Naive B cell (primary cell): ENCODE measurements at places on chromosomes 5 and 9.
A peak's percentile ranks its signal among the peaks of the same experiment; 100 is the strongest.

GRCh38 chr5:31478901-31479300 lies 53.0 kb downstream of the DROSHA start:
- no peak for DNase-seq

- DNase-seq = no peak
These were observed 2.2 kb downstream of the SGCD start for GRCh38 chr5:156329171-156329611.

DNA sequence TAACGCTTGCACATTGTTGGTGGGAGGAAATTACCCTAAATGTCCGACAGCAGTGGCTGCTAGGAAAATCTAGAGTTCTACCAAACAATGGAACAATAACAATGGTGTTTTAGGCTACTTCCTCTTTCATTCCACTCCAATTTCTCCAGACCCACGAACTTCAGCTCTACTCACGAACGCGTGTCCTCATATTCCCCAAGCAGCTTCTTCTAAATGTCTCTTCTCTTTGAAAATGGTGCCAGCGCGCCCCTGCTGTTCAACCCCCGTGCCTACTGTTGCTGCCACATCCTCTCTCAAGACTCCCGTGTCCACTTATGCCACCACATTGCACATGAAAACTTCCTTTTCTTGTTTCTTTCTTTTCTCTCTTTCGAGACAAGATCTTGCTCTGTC lies 25.6 kb downstream of the OR2V2 start:
- no peak for DNase-seq

DNA sequence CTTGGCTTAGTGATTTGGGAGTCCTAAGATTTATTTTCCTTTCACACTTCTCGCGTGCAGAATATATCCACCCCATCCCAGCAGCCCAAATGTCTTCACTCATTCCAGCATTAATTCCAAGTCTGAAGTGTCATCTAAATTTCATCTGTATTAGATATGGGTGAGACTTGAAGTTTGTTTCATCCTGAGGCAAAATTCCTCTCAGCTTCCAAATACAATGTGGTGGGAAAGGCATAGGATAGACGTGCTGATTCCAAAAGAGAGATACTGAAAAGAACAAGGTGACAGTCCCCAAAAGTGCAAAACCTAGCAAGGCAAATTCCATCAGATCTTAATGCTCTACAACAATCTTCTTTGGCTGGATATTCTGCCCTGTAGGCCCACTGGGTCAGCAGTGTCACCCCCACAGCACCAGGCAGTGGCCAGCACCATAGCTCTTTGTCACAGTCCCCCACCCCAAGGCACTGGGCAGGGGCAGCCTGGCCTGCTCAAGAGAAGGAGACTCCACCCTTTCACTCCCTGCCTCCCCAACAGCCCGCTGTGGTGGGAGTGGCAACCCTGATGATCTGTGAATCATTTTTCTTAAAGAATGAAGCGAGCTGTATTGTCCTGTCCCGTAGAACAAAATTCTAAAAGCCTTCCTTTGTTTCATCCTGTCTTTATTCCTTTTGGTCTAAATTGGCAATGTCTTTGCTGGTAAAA lies 2.7 kb upstream of the ADAM19 start:
- DNase-seq = no peak

GRCh38 chr5:13921578-13921977 lies 22.9 kb downstream of the DNAH5 start:
- DNase-seq = no peak

DNA sequence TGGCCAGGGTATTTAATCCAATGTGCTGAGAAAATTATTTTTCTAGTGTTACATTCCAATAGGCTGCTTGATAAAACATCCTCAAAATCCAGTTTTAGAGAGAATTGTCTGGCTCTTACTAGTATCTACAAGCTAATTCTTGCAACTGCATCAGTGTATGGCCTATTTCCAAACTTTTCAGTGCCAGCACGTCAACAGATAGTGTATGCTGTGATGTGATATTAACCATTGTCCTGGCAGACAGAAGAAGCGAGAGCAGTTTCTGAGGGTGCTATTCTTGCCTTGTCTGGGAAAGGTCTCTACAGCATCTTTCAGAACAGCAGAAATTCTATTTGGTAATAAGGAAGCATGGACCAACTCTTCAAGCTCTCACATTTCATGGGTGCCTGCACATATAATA lies 174.2 kb upstream of the CDH12 start:
- no peak for DNase-seq

DNA sequence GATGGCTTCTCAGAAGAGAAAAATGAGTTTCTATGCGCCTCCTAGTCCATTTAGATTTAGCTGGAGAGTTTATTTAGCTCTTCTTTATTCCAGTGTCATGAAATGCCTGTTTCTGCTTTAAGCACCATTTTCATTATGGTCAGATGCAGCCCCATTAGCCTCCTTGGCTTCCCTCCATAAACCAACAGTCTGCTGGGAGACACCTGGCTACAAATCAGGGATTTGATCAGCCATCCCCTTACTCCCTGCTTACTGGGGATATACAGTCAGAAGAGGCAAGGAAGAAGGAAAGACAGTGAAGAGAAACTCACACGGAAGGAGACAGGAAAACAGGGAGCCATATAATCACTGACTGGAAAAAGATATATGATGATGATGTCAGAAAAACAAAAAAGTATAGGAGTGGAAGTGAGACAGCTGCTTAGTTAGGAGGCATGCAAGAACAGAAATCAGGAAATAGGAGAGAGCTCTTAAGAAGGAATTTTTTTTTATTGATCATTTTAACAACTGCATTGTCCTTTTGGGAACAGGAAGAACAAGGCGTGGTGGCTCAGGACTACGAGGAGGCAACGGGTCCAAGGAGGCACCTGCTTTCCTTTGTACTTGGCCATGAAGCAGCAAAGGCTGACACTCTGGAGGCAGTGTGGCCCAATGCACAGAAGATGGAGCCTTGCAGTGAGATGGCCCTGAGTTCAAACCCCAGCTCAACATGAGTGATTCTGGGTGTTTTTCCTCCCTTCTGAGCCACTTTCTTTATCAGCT lies 56.1 kb downstream of the MED27 start:
- DNase-seq = no peak

DNA sequence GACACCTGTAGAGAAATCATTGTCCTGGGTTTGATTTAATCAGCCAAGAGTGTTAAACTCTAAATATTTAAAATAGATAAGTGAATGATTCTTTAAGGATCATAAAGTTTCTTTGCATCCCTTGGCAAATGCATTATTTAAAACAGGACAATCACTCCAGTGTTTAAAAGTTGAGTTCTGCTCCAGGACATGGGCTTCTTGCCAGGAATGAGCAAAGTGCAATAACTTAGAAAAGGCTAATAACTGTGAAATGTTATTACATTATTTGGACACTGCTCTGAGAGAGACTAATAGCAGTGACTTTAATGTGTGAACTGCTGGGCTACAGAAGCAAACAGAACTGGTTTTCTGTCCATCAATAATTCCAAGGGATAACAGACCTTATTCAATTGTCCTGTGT lies 283.3 kb downstream of the GABRB2 start:
- no peak for DNase-seq

DNA sequence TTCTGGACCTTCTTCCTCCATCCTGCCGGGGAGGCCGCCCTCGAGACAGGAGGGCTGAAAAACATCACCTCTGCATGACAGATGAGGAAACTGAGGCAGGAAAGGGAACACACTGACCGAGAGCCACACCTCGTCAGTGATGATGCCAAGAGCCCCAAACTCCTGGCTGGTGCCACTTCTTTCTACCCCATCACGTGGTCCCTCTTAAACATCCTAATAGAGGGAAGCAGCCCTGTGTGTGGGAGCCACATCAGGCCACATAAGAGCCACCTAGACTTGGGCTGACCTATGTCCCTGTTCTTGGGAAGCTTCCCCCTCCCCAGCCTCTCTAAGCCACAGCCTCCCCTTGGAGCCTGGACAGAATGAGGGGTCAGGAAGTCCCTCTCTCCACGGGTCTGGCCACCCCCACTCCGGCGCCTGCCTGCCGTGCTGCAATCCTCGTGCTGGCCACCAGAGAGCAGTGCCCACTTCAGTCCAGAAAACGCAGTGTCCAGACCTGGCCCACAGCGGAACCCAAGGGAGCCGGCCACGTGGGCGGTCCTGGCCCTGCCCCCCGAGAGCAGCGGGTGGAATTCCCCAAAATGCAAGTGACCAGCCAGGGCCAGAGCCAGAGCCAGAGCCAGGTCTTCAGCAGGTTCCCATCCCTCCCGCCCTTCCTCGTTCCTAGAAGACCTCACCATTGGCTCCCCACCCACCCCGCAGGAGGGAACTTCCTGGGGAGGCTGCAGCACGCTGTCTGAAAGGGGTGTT lies 54.7 kb upstream of the SARDH start:
- DNase-seq = peak; percentile 51

- no peak for DNase-seq
These were observed 159.9 kb upstream of the WWC1 start for GRCh38 chr5:168131519-168131918.

DNA sequence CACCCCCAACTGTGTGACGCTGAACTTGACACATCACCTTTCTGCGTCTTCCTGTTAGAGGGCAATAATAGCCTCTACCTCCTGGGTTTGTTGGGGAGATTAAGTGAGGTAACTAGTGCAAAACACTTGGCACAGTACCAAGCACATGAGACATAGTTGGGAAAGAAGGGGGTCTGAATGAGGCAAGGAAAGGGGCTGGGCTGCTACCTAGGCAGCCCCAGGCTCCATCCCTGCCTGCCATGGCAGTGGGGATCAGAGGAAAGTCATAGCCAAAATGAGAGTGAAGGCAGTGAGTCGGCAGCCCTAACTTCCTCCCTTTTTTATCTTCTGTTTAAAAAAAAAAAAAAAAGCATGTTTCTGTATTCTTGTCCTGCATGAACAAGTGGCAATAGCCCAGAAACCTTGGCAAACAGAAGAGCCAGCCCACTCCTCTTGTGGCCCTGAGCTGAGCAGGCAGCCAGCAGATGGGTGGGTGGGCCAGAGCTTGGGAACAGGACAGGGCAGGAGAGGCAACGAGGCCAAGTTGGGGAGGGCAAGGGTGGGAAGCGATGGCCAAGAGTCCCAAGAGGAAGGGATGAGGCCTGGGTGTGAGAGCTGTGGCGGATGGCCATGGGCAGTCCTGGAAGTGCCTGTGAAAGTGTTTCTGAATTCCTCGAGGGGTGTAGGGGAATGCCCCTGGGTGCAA lies 11.4 kb downstream of the CAMK2A start:
- DNase-seq = no peak

GRCh38 chr5:61640179-61641021 lies 308.3 kb downstream of the ZSWIM6 start:
- no peak for DNase-seq

GRCh38 chr5:110932755-110933488 lies 138.6 kb upstream of the TSLP start:
- DNase-seq = no peak

GRCh38 chr9:90996154-90997065 lies 194.8 kb downstream of the SYK start:
- no peak for DNase-seq

GRCh38 chr9:89014153-89014552 lies 22.9 kb downstream of the S1PR3 start:
- no peak for DNase-seq

GRCh38 chr9:95557142-95557541 lies 40.4 kb upstream of the PTCH1 start:
- DNase-seq = no peak

- no peak for DNase-seq
These were observed 490.5 kb downstream of the GABRG2 start for GRCh38 chr5:162558120-162558519.

DNA sequence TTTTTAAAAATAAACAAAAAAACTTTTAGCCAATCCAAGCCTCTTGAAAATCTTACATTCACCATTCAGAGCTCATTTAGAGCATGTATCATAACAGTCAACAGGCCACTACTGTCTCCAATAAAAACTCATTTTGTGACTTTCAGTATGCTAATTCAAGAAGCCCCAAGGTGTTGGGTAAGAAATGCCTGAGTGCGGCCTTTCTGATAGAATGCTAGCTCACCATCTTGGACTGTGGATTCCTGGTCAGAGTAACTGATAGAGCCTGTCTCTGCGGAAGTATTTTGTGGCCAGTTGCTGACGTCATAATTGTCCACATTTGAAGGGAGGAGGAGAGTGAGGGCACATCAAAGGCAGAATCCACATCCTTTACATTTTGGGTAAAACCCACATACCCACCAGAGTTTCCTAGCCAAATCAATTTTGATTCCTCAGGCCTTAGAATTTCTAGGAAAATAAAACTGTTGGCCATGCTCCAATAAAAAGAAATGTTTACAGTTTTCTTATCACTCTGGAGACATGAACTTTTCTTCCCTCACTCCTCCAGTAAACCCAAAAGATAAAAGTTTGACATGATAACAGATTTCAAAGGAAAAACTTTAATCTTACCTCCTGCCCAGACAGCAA lies 41.1 kb upstream of the ERCC6L2 start:
- DNase-seq = no peak

GRCh38 chr5:140833993-140834392 lies at the start of gene PCDHA7:
Gene PCDHA7 (plus strand): TSS chr5:140834269. CDS start chr5:140834384, 115 bp downstream.
- DNase-seq = no peak

DNA sequence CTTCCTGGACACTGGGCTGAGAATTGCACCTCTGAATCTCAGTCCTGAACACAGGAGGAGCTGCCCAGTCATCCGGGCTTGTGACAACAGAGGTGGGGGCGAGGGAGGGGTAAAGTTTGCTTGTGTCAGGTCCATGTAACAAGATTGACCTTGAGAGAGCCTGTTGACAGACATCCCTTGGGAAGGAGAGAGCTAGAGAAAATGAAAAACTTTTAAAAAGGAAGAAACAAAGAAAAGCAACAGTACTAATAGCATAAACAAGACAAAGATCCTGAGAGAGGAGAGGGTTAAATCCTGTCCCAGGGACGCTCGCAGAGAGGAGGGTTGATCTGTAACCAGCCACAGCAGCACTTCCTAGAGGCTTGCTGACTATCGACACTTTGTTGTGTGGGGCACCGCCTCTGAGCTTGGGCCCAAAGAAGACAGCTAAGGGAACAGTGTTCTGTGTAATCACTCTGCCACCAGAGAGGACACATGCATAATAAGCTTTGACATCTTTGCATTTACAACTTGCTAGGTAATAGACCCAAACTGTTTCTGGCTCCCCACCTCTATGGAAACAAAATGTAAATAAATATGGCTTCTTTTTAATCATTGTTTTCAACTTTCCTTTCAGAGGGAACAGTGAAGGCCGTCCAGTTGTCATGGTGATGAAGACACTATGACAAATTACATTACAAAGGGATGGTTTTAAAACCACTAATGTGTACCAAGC lies 363.7 kb downstream of the CSNK1G3 start:
- no peak for DNase-seq

GRCh38 chr5:124620743-124621142 lies 125.7 kb downstream of the ZNF608 start:
- no peak for DNase-seq

DNA sequence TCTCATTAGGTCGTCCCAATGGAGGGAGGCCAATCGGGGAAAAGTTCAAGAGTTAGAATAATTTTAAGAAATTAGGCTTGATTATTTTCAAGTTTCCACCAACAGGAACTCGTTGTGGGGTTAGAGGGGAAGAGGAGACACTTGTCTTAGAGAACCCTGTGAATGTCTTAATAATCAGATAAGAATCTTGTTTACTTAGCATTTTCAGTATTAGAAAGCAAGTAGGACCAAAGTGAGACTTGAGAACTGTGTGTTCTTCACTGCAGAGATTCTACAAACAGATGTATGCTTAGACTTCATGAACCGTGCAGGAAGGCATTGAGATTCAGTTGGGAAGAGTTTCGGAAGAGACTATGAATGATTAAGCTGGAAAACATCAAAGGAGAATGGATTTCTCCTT lies 69.0 kb upstream of the HMHB1 start:
- no peak for DNase-seq
